Stimulated activated CD4-positive, alpha-beta T cell treated with anti-CD3 and anti-CD28 coated beads, Interleukin-1b, Interleukin-23, amount 100 ng/mL, for 4 hours (primary cell): ENCODE measurements at places on chromosomes 7 and 10.

DNA sequence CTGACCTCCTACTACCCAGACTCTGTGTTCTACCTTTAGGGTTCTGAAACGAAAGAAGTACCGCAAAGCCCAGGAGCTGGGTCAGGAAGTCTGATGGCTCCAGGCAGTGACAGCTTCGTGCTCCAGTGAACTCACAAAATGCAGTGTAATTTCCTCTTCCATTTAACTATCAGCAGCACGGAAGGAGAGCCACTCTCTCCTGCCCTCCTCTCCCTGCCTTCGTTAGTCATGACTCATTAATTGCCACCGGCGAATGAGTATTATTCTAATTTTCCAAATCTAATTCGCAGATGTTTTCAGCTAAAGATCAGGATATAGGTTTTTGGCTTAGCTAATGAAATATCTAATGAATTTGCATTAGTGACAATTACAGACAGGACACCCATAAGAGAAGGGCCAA, 1262.0 kb downstream of the TYW1 start:
- no peak for DNase-seq

DNA sequence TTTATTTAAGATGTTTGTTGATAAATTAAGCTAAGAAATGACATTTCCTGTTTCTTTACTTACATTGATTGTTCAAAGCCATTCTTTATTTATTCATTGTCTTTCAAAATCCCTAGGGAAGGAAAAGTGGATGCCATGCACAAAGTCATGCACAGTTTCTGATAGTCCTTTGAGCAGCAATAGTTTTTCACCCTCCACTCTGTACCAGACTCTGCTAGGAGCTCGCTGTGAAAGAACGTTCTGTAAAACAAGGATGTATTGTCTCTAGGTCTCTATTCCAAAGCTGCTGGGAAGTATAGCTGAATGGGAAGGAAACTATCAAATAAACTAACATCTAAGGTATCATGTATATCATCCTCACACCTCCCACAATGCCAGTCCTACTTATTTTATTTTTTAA, 7.8 kb upstream of the NOC3L start:
- DNase-seq, result no peak

DNA sequence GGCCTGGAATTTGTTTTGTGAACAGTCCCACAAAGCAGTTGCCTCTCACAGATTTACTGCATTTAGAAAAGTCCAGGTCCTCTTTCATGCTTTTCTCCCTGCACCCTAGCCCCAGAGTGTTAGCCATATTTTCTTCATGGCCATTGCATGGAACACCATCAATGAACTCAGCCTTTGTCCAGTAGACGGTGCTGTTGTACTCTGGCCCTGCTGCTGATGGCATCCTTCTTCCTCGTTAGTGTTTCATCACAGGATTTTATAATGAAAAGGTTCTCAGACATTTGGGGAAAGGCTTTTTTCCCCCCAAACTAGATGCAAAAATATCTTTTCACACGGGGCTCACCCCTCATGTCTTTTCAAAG, 93.0 kb upstream of the SLC25A13 start:
- DNase-seq, result no peak

DNA sequence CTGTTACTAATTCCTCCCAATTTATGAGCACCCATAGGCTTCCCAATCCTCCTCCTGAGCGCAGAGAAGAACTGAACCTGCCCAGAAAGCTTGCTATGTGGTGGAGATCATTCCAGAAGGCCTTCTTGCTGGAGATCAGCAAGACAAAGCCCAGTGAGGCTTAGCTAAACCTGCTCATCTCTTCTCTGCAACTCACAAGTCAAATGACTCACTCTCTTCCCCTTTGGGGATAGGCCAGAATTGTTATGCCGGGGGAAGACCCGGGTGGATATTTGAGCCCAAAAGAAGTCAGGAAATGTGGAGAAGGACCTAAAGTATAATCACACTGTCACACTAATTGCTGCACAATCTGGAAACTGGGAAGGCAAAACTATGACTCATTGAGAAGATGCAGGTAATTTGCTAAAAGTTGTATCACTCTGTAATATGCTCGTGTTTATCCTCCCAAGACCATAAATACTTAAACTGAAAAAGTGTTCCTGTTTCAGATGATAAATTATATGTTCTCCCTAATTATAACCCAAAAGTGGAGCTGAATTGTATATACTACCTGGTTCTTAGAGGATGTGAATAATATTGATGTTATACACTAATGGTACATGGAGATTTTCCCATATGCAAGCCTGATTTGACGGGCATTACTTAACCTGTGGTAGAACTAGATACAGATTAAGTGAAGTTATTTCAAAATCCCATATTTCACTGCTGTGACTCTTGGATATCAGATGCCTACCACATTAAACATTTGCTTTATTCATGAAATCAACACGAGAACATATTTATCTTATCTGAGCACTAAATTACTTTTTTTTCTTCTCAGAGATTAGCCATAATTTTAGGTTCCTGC, 6.4 kb downstream of the NEBL start:
- DNase-seq, result no peak

GRCh38 chr7:139623518-139623917, 100.0 kb downstream of the CLEC2L start:
- DNase-seq, result no peak

DNA sequence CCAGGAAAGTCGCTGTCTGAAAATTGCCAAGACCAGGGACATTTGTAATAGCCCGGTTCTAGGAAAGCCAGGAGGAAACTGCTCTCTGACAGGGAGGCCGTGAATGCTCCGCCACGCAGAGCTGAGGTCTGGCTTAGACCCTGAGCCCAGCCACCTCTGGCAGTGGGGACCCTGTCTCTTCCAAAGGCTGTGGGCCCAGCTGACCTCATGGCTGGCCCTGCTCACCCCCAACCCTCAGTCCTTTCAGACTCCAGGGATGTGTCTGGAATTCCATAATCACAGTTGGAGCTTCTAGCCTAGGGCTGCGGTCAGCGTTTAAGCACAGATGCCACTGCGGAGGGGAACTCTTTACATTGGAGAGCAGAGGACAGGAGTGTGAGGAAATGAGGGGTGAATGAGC, 6.6 kb upstream of the VIPR2 start:
- DNase-seq, result no peak

DNA sequence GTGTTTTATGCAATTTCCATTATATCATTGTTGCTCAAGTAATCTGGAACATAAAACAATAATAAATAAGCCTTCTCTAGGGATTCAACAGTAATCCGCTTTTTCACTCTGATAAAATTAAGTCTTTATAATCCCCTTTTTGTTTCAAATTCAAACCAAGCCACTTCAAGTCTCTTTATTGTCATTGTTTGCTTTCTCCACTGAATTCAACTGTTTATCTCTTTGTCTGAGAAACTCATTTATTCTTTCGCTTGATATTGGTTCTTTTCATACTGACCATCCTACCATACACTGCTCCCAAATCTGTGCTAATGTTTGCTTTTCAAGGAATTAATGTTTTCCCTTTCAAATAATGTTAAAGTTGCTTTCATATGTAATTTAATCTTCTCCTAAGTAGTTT, 550.4 kb upstream of the PCDH15 start:
- no peak for DNase-seq

- no peak for DNase-seq
These were observed 142.5 kb downstream of the GNAT3 start for GRCh38 chr7:80369321-80369720.

DNA sequence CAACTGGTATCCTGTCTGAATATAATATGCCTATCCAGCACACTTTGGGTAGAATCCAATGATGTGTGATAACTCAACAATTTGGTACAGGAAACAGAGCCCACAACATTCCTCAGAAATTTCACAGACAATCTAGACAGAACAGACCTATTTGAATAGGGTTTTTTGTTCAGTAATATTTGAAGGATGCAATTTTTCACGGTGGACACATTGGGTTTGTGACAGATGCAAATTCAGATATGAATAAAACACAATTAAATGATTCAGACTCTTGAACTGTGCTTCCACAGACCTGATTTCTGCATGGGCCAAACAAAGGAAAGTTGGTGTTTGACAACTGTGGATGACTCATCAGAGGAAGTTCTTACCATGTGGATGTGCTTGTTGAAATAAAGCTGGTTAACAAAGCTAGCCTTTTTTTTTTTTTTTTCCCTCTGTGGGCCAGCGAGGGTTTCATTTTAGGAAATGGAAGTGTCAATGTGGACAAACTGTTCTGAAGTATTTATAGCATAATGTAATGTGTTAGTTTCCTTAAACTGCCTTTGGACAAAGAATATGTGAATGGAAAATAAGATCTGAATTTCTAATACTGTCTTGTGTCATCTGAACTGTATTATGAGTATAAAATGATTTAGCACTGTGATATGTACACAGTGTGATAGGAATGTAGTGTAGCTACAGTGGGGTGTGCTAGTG, 43.2 kb upstream of the FAM133B start:
- no peak for DNase-seq

DNA sequence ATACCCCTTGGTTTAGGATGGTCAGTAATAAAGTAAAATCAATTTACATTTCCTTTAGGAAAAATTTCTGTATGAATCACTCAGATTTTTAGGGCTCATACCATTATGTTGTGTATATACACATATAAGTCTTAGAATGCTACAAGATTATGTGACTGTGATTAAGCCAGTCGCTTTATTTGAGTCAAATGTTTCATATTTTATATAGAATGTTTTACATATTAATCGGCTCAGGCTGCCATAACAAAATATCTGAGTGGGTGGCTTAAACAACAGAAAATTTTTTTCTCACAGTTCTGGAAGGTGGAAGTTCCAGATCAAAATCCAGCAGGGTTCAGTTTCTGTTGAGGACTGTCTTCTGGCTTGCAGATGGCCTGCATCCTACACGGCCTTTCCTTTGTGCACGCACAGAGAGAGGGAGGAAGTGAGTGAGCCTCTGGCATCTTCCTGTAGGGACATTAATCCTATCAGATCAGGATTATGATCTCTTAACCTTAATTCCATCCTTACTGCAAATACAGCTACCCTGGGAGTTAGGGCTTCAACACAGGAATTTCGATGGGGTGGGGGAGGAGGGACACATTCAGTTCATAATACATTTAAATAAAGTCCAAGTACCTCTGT, 198.0 kb downstream of the PHF14 start:
- DNase-seq, result no peak
